ENCODE measurements at places on chromosomes 13 and 19. TPM values are rescaled to one million over a fixed set of nuclear protein-coding genes. Genes with fewer than 3 reads are reported as not detected.

GRCh38 chr19:7993560-7993959 is 11.9 kb downstream of the ELAVL1 start:
- no peak for DNase-seq

Gene HPN
- 0.36 TPM for total RNA-seq

- DNase-seq = no peak
These were observed at the start of gene PRR36 for GRCh38 chr19:7874076-7874896. PRR36 (minus strand) TSS chr19:7874390; CDS start chr19:7873689, 701 bp downstream.

- DNase-seq = no peak
These were observed 14.9 kb downstream of the MRPS31 start for GRCh38 chr13:40756042-40756441.

Gene PEAK3
- total RNA-seq = 0.82 TPM
